ENCODE measurements at places on chromosomes 3 and 15. TPM values are rescaled to one million over a fixed set of nuclear protein-coding genes. Genes with fewer than 3 reads are reported as not detected.

DNA sequence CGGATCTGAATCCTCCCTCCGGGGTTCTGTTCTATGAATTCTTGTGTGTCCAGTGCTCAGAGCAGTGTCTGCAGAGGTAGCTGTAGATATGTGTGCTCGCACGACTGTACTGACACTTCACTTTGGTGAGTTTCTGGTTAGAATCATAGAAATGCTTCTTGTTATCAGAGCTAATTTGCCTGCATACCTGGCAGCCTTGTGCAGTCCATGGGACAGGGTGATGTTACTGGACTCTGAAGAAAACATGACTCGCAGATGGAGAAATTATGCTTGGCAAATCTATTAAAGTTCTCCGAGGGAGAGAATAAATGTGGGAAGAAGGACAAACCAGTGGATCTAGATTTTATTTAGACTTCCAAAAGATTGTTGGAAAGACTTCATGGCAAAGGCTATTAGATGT, 12.2 kb downstream of the CGNL1 start:
- DNase-seq: no peak

GRCh38 chr15:89898614-89899294, 5.0 kb upstream of the AP3S2 start:
- DNase-seq: no peak

ZIC1 gene
- polyA plus RNA-seq: 279 TPM

ZNF385D gene
- polyA plus RNA-seq: 26.9 TPM

DNA sequence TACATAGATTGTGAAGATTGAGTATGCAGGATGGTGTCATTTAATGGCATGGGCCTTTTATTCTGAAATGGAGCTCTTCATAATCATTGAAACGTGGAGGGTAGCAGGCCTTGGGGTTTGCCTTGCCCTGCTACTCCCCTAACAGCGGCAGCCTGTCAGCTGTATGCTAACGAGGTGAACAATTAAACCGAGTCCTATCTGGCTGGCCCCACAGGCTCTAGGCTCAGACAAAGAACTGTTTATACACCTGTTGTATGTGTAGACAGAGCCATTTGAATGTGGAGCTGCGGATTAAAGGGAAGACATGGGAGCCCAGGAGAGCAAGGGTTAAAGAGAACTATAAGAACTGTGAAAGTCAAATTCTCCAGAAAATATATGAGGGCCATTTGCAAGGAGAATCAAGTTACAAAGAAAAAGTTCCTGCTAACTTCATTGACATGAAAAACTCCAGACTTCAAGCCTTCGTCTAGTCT, 116.7 kb upstream of the CGNL1 start:
- DNase-seq: peak; percentile 64

- DNase-seq: no peak
Observed at GRCh38 chr3:70177881-70178645, 134.4 kb downstream of the MDFIC2 start.

DNA sequence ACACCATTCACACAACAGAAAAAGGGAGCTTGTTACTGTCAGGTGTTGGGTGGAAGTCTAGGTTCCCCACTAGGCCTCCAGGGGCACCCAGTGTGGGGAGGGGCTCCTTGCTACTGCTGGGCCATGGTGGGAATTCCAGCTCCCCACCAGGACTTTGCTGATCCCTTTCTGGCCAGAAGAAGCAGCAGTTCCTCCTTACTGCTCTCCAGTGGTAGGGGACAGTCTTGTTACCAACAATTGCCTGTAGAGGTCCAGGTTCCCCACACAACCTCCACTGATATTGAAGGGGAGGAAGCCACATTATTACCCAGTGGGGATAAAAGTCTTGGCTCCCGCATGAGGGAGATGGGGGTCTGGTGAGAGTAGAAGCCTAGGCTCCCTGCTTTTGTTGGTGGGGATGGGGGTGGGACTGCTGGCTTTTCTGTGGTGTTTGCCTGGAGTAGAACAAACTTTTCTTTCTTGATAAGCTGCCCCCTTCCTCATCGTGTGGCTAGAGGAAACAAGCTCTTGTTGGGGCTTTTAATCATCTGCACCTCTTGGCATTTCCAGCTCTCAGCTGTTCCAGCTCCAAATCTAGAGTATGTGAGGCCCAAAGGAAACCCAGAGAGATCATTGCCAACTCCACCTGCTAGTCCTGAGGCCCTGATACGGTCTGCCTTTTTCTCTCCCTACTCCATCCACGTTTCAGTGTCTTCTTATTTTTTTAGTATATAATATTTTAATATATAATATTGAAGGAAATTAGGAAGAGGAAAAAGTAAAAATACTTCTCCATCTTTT, 824.2 kb downstream of the AGBL1 start:
- no peak for DNase-seq

DNA sequence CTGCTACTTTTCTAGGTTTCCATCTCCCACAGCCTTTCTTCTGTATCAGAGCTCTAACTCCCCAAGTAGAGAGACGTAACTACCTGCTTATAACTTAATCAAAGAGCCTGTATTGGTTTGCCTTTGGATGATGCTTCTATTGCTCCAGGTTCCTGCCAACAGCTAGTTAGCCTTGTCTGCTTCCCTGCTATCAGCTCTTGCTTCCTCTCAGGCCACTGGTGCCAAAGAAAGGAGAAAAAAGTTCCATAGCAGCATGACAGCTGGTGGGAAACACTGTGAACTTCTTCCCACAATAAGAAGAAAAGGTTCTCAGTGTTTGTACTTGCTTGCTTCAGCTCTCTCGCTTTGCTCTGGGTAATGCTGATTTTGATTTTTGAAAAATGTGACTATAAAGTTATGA, 206.6 kb downstream of the GBE1 start:
- no peak for DNase-seq

DNA sequence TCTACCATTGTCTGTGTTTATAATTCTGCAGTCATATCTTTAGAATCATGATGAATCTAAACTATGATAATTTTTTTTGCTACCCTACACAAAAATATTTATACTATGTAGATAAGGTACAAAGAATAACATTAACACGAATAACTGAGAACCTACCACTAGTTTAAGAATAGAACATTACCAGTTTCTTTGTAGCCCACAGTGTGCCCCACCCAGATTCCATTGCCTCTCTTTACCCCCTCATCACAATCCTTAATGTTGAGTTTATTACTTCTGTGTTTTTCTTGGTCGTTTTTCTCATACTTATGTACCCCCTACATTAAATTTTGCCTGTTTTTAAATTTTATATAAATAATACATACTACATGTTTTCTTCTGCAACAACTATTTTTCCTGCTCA, 140.5 kb downstream of the BBX start:
- DNase-seq: no peak

APBA2 gene
- polyA plus RNA-seq: 107 TPM

CADM2 gene
- 112 TPM for polyA plus RNA-seq

THRB gene
- polyA plus RNA-seq: 4.0 TPM

DNA sequence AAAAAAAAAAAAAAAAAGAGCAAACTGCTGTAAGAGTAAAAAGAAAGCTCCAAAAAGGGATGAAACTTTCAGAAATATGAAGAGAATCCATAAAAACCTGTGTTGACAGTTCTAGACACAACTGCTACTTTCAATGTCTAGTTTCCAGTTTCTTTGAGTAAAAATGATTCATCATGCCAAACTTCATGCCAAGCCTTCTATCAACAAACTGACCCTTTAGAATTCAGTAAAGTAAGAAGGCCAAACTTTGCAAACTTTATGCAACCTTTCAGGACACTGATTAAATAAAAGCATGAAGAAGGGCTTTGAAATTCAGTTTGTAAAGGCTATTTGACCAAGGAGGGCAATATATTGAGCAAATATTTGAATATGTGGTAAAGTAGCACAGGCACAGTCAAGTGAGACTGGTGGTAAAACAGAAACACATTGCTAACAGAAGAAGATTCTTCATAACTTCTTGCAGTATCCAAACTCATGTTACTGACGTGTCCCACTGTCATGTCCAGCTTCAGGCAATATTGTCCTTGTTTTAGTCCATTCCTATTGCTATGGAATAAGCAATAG, 56.3 kb upstream of the CFAP20DC start:
- no peak for DNase-seq

SHC4 gene
- polyA plus RNA-seq: 8.8 TPM

DNAH1 gene
- polyA plus RNA-seq: 12.9 TPM

CAND2 gene
- 16.3 TPM for polyA plus RNA-seq

- DNase-seq: no peak
Observed at GRCh38 chr15:59447367-59447766, 9.4 kb downstream of the FAM81A start.

C15orf61 gene
- polyA plus RNA-seq: 13.3 TPM

VEPH1 gene
- 11.5 TPM for polyA plus RNA-seq

DNA sequence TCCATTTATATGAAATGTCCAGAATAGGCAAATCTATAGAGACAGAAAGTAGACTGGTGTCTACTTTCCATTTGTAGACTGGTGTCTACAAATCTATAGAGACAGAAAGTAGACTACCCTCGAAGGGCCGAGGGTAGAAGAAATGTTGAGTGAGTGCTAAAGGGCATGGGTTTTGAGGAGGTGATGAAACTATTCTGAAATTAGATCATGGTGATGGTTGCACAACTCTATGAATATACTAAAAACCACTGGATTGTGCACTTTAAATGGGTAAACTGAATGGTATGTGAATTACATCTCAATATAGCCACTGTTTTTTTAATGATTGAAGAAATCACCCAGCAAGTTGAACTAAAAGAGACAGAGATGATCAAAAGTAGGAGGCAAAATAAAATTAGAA, 27.9 kb downstream of the TP53BP1 start:
- no peak for DNase-seq

- no peak for DNase-seq
Observed at GRCh38 chr3:100968932-100969906, 24.0 kb downstream of the ABI3BP start.

- DNase-seq: no peak
Observed at GRCh38 chr3:14386254-14386653, 16.2 kb upstream of the SLC6A6 start.

CFAP20DC gene
- polyA plus RNA-seq: 2.8 TPM

DNA sequence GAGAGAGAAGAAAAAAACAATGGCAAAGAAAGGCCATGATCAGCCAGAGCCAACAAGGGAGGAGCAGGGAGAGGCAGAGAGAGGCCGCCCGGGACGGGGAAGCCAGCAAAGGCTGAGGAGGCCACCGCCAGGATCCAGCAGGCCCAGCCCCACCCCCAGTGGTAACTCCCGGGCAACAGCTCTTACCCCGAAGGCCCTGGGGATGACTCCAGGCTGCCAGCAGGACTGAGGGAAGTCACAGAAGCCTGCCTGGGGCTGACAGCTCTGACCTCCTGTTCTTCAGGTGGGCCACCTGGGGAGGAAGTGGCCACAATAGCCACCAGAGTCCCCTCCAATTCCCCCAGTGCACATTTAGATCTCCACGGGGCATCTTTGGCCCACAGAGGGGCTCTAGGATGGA, 184.3 kb upstream of the LINGO1 start:
- no peak for DNase-seq

LEO1 gene
- polyA plus RNA-seq: 30.0 TPM

DNA sequence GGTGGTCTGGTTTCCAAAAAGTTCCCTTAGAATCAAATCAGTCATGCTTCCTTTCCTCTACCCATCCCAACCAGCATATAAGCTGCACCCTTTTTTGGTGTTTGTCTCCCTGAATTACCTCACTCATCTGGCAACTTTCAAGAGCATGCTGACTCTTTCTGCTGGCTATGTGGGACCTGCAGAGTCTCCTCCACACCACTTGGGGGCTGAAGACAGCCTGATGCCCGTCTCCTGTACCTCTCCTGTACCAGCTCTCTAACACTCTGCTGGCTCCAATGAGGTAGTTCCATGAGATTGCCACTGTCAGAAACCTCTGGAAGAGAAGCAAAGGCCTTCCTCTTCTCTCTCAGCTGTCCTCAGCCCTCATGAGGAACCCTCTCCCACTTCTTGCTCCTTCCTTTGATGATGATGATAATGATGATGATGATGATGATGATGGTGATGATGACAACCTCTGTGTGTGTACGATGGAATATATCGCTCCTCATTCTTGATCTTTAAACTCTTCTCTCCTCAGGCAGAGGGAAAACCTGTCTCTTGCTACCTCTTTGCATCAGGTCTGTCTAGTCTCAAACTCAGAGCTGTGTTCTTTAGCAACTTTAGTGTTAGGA, 257.5 kb downstream of the ZNF621 start:
- DNase-seq: no peak

GRCh38 chr3:158925021-158925420, 123.2 kb downstream of the MFSD1 start:
- DNase-seq: no peak

DNA sequence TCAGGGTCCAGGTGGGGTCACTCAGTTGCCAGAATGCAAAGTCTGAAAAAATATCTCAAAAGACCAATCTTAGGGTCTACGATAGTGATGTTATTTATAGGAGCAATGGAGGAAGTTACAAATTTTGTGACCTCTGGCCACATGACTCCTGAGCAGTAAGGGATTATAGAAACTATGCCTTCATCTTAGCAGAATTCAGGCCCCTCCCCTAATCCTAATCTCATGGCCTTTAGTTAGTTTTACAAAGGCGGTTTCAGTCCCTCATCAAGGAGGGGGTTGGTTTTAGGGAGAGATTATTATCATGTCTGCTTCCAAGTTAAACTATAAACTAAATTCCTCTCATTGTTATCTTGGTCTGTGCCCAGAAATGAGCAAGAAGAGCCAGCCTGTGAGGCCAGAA, 5.9 kb upstream of the DCP1A start:
- no peak for DNase-seq

DNA sequence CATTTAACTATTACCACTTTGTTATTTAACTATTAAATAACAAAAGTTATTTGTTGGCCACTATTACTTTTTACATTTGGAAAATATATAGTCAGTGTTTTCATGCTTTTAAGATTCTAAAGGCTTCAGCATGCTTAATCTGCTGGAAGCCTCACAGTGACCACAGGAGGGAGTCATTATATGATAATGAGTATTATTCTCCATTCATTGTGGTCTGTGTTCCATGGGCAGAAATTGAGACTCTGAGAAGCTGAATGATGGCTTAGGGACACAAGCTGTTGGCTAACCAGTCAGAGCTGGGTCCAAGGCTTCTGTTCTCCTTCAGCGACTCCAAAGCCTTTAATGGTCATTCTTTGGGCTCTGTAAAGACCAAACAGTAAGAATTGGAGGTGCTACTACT, 64.7 kb downstream of the BFSP2 start:
- DNase-seq: no peak

GRCh38 chr15:33243393-33243792, 48.9 kb upstream of the FMN1 start:
- no peak for DNase-seq

DNA sequence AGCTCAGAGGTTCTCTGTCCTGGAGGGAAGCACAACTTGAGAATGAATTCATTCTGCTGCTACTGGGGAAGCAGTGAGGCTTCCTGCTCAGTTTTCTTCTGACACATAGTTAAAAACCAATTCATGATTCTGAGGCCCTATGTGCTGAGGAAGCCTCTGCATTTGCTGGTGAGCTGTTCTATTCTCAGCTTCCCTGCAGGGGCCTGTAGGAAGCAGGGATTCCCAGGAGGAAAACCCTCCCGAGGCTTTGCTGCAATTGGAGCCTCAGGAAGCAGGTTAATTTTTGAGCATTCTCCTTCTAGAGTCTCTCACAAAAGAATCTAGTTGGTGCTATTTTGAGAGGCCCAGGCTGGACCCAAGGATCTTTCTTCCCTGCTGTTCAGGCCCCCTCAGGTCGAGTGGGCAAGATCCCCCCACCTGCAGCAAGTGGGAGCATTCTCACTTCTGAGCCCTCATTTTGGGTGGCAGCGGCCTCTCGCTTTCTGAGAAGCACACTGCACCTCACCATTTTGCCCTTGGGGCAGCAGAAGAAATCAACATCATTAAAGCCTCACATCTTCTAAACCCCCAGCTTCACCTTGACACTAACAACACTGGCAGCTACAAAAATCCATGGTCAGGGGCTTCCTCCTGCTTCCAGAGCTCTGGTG, 197.5 kb upstream of the TSC22D2 start:
- DNase-seq: no peak

- no peak for DNase-seq
Observed at GRCh38 chr3:183354325-183354831, 74.0 kb downstream of the MCF2L2 start.

CSPG4 gene
- polyA plus RNA-seq: 25.6 TPM

GRCh38 chr3:151459358-151459757, 1.5 kb downstream of the IGSF10 start:
- no peak for DNase-seq
